ENCODE measurements at places on chromosomes 6 and 20.

GRCh38 chr6:92617721-92618120 is 801.6 kb downstream of the EPHA7 start:
- no peak for DNase-seq

DNA sequence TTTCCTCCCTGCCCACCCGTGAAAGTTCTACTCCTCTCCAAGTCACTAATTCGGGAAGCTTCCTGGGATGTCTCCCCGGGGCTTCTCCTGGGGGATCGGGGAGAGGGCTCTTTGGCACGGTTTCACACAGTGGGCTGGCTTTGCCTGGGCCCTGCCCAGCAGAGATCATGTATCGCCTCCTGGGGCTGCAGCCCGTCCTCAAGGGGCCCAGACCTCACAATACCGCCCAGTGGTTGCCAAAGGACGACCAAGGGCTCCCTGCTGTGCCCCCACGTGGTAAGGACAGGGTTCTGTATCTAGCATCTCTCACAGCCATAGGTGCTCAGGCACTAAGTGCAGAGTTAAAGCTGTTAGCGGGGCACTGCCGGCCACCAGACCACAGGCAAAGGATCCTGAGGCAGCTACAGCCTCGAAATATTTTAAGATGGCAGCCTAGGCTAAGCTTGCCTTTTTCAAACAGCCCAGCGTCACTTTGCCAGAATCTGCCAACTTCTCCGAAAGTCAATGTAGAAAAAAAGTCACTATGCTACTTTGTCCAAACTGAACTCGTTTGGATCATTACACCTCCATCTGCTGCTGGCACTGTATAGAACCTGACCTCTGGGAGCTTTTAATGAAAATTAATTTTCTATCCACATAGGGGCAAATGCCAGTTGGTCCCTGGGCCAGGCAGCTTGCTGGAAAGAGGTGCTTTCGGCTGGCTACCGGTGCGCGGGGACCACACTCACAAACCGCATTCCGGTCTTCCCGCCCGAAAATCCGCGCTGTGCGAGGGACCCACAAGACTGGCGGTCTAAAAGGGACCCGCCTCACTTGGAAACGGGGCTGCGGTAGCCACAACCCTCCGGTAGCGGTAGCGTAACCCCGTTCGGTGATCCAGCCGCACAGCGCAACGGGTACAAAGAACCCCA is 1.3 kb upstream of the NNAT start:
- DNase-seq: no peak

DNA sequence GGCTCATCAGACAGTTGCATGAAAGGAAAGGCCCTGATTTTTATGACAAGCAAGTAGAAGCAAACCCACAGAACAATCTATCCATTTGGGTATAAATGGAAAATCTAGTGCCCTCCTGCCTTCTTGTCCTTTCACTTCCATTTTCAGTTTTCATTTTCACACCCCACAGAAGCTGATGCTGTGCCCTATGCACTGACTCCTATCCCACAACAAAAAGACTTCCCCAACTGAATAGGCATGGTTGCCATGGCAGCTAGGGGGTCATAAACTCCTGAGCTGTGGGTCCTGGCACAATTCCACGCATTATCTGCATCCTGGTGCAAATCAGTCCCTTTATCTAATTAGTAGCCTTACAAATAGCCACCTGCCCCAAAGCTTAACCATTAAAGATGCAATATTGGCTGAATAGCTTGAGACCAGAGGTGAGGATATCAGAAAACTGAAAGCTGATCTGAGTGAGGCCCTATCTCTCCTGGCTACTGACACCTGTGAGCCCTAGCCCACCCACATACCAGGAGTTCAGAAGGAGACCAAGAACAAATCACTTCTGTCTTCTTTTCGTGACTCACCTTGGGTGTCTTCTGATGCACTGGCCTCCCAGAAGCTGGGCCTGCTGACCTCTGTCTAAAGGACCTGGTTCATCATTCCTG is 34.9 kb upstream of the HEY2 start:
- no peak for DNase-seq

GRCh38 chr6:34514593-34515472 is 41.3 kb downstream of the SPDEF start:
- DNase-seq: no peak

DNA sequence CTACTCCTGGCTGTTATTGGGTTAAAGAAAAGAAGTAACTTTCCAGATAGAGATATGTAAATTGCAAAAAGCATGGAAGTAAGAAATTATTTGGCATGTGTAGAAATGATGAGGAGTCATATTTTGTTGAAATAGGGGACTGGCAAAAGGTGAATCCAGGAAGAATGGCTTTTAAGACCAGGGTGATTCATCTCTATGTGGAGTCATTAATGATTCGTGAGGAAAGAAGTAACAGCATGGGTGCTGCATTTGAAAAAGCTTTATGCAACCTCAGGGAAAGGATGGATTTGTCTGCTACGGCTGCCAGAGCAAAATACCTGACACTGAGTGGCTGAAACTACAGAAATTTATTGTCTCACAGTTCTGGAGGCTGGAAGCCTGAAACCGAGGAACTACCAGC is 14.8 kb upstream of the SYNE1 start:
- DNase-seq: no peak

GRCh38 chr6:137095651-137096238 is 51.0 kb upstream of the IL20RA start:
- DNase-seq: no peak

- DNase-seq: peak; percentile 96
Observed at GRCh38 chr6:4281341-4282293, 146.2 kb upstream of the ECI2 start.

Measured in NCI-H226 (cell line).